ENCODE measurements at places on chromosomes 7 and 10.
A peak's percentile ranks its signal among the peaks of the same experiment; 100 is the strongest.

- no peak for DNase-seq
Observed at GRCh38 chr10:48187713-48188485, 86.6 kb downstream of the FRMPD2 start.

- DNase-seq: no peak
Observed at GRCh38 chr10:33832124-33832787, 497.8 kb upstream of the NRP1 start.

DNA sequence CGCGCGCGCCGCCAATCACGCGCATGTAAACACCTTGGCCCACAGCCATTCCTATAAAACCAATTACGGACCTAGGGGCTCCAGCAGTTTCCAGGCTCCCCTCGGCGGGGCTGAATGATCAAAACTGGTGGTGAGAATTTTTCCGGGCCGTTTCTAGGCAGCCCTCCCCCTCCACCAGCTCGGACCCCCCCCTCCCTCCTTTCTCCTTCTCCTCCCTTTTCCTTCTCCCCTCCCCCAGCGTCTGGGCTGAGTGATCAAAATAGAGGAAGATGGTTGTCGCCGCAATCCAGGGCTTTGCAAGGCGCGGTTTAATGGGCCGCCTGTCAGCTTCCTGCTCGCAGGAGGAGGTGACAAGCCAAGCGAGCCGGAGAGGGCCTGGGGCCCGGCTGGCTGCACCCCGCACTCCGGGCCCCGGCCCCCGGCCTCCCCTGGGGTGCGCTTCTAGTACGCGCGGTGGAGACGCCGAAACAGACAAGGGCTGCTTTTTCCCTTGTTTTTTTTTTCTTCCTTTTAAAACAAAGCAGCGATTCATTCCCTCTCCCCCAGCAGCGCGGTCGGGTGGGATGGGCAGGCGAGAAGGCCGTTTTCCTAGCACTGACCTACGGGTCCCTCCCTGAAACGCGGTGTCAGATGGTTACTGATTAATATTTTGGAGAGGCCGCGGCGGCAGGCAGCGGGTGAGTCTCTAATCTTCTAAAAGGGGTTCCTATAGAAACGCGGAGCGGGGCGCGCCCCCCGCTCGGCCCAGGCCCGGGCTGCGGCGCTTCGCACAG, 528 bp upstream of the TNRC18 start:
- DNase-seq: peak; percentile 98

DNA sequence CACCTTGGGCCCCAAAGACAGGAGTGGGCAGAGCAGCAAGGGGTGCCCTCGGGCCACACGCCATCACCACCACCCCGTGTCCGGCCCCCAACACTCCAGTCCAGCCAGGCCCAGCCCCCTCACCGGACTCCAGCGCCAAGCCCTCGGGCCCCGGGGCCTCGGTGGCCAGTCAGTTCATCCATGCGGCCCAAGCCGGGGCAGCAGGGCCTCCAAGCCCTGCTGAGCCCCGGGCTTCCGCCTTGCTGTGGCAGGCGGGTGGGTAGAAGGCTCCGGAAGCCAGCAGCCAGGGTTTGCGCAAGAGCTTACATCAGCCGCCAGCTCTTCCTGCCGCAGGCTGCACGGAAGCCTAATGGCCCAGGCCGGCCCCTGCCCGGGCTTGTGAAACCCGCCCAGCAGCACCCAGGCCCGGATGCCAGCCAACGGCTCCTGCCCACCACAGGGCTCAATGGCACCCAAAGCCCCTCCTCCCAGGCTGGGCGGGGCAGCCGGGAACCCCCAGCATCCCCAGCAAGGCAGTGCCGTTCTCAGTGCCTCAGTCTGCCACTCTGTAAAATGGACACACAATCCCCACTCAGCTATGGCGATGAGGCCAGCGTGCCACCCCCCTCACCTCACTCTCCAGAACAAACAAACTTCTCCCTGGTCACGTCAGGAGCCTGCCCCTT, 26.5 kb downstream of the TNRC18 start:
- peak; percentile 97 for DNase-seq

GRCh38 chr10:24357344-24358004, 148.5 kb downstream of the KIAA1217 start:
- no peak for DNase-seq
